ENCODE measurements at places on chromosomes 11 and 22.

GRCh38 chr11:94968334-94968958 lies 4.9 kb downstream of the CWC15 start:
- DNase-seq, result no peak

GRCh38 chr11:116108161-116108560 lies 603.9 kb upstream of the CADM1 start:
- DNase-seq, result no peak

- no peak for DNase-seq
Measured at GRCh38 chr11:95296621-95297025, 65.6 kb upstream of the SESN3 start.

GRCh38 chr22:46934746-46935491 lies 172.5 kb downstream of the TBC1D22A start:
- no peak for DNase-seq

DNA sequence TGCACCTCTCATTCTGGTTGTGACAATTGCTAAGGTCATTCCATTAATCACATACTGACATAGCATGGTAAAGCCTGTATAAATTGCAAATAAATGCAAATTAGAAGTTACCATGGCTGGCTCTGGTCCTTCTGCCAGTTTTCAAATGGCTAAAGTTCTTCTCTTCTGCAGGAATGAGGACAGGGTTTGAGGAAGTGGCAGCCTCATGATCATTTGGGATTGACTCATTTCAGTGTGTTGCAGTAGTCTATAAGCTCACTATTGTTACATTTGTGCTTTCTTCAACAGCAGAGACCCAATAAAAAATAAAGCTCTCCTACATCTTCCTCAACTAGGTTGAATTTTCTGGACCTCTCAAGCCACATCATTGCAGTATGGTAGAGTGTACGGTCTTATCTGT lies 60.3 kb downstream of the NECTIN1 start:
- no peak for DNase-seq

DNA sequence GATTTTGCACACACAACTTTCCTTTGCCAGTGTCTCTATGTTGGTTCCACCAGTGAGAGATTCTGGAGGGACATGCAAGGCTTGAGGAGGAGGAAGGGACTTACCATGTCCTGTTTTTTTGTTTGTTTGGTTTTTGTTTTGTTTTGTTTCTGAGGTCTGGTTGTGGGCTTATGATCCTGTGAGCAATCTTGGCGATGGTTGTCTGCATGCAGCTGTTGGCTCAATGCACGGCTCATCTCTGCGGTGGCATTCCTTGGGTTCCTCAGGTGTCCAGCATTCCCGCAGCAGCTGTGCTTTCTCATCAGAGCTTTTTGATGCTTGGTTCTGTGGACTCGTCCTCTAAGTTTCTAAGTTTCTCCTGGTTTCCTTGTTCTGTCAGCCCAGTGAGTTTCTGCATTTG lies 4.8 kb upstream of the NNMT start:
- no peak for DNase-seq

DNA sequence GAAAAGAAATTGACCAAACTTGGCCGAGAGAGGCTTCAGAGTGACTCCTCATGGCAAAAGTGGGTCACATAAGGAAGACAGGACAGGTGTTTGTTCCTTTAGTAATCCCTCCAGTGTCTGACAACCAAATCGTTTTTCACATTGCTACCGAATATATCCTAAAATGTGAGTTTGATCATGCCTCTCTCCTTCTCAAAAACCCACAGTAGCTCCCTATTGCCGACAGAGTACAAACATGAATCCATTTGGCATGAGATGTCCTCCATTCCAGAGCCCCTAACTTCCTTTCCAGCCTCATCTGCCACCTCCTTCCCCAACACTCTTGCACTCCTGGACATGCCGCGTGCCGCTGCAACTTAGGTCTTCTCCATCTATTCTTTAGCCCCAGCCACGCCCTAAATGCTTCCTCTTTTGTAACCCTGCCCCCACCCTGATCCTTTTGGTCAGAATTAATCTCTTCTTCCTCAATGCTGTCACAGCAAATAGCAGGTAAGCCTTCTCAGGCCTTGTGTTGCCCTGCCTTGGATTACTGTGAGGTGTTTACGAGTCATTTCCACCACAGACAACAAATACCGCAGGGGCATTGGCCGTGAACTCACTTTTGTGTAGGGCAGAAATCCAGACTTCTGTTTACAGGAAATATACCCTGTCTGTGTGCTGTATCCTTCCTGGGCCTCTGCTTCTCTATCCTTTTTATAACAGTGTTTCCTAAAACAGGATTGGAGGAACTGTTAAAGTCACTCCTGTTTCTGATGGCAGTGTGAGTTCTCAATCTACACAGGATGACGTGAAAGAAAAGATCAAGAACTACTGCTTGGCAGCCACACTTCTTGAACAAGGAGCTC lies 66.0 kb upstream of the FTH1 start:
- no peak for DNase-seq
